Esophagus squamous epithelium (tissue), 5 donors: ENCODE measurements at places on chromosomes 2 and 18.

DNA sequence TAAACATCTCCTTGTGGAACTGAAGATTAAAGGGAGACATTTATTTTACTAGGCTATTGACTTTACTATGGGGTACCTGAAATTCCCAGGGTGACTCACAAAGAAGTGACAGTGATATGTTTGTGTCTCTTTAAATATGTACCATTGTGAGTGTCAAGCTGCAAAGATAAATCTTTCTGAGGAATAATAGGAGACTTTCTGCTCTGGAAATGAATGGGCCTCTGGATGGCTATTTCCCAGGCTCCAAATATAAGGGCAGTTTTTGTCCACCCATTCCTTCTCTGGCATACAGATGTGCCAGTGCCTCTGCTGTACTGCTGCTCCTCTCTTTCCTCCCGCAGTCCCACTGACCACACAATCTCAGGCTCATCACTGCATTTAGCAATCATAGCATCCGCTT lies 586.4 kb upstream of the CNTNAP5 start:
- no peak for DNase-seq
- H3K27ac ChIP-seq: no peak overlapping the region
- H3K36me3 ChIP-seq: no peaks in the 10 kb centered on the region
- no peaks in the 10 kb centered on the region for H3K4me1 ChIP-seq
- H3K4me3 ChIP-seq: no peak overlapping the region

GRCh38 chr18:46110406-46110805 lies 6.2 kb downstream of the HAUS1 start:
- H3K36me3 ChIP-seq: no peaks in the 10 kb centered on the region
- no peak overlapping the region for H3K4me3 ChIP-seq
- no peak overlapping the region for H3K27ac ChIP-seq
- H3K27me3 ChIP-seq: no peaks in the 10 kb centered on the region

DNA sequence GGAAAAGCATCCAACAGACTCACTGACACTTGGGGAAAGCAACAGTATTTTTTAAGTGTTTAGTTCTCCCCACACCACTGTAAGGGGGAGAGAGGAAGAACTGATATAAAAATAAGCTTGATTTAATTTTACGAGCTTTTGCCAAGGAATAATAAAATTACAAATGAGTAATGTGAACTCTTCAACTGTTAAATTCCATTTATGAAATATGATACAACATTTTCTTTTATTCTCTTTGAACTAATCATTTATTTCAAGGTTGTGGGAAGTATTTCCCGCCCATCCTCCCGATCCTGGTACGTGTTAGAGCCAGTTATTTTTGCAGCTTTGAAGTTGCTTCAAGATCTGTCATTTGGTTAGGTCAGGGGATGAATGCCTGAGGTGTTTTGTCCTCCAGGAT lies 35.2 kb downstream of the WDPCP start:
- H3K4me1 ChIP-seq: no peaks in the 10 kb centered on the region
- H3K27ac ChIP-seq: no peak overlapping the region
- H3K27me3 ChIP-seq: no peaks in the 10 kb centered on the region
- DNase-seq: no peak
- no peak overlapping the region for H3K4me3 ChIP-seq

GRCh38 chr2:62186156-62186905 lies 9.6 kb upstream of the B3GNT2 start:
- H3K4me1 ChIP-seq: no peaks in the 10 kb centered on the region
- DNase-seq: no peak
- H3K36me3 ChIP-seq: no peaks in the 10 kb centered on the region
- H3K4me3 ChIP-seq: no peak overlapping the region
- no peak overlapping the region for H3K27ac ChIP-seq

- DNase-seq: no peak
- no peak overlapping the region for H3K4me3 ChIP-seq
- H3K4me1 ChIP-seq: no peaks in the 10 kb centered on the region
- H3K27me3 ChIP-seq: no peaks in the 10 kb centered on the region
These were observed 41.2 kb downstream of the RALBP1 start for GRCh38 chr18:9516437-9517064.

- peaks cover 3% of the 10 kb centered on the region for H3K4me1 ChIP-seq
- no peak for DNase-seq
- H3K27me3 ChIP-seq: no peaks in the 10 kb centered on the region
- no peaks in the 10 kb centered on the region for H3K36me3 ChIP-seq
- no peak overlapping the region for H3K27ac ChIP-seq
These were observed 75.8 kb upstream of the ZEB2 start for GRCh38 chr2:144595686-144596072.

- DNase-seq: no peak
- H3K27ac ChIP-seq: no peak overlapping the region
- H3K4me1 ChIP-seq: peaks cover 30% of the 10 kb centered on the region
- no peaks in the 10 kb centered on the region for H3K27me3 ChIP-seq
These were observed 17.9 kb upstream of the GNAL start for GRCh38 chr18:11671156-11671555.

GRCh38 chr2:100416935-100417710 lies at the start of gene CHST10:
Gene CHST10, minus strand, starts transcription at chr2:100417668. Its CDS starts 10,993 bp downstream, at chr2:100406675.
- no peak for DNase-seq
- H3K36me3 ChIP-seq: no peaks in the 10 kb centered on the region
- peak within 1 kb of the TSS; percentile 66 for H3K4me3 ChIP-seq
- peak within 1 kb of the TSS; percentile 74 for H3K27ac ChIP-seq

DNA sequence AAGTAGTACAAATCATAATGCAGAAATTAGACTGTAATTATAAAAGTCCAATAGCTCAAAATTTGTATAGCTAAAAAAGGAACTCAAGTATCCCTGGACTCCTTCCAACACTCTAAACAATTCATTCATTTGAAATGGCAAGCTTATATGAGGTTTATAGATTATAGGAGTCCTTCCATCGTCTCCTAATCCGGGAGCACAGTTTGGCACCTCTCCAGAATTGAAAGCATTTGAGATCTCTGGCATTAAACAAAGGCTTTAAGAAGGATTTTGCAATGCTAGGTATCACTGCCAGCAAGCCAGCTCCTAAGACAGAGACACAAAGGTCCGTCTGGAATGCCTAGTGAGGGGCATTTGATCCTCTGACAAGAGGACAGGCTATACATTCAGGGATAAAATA lies 90.9 kb downstream of the ACVR1 start:
- H3K4me1 ChIP-seq: peaks cover 89% of the 10 kb centered on the region
- no peaks in the 10 kb centered on the region for H3K27me3 ChIP-seq
- H3K27ac ChIP-seq: peak overlapping the region; percentile 74
- no peaks in the 10 kb centered on the region for H3K36me3 ChIP-seq
- DNase-seq: no peak

GRCh38 chr2:239087046-239087710 lies 239.3 kb downstream of the TWIST2 start:
- H3K27me3 ChIP-seq: no peaks in the 10 kb centered on the region
- no peaks in the 10 kb centered on the region for H3K4me1 ChIP-seq
- H3K4me3 ChIP-seq: no peak overlapping the region
- no peak for DNase-seq
- H3K27ac ChIP-seq: no peak overlapping the region
- H3K36me3 ChIP-seq: peaks cover 9% of the 10 kb centered on the region
